ENCODE measurements at places on chromosomes 4 and X. TPM values are rescaled to one million over a fixed set of nuclear protein-coding genes. Genes with fewer than 3 reads are reported as not detected.

Gene HSFX3
- total RNA-seq = not detected

Gene PPP4R3C
- not detected for total RNA-seq

Gene DOK7
- 2.8 TPM for total RNA-seq

Gene PLAC8
- 106 TPM for total RNA-seq

Gene ANXA5
- 153 TPM for total RNA-seq

Gene MAGEA2B
- total RNA-seq = not detected

Gene VCX3A
- total RNA-seq = not detected

Gene TFDP3
- total RNA-seq = 0.80 TPM

- DNase-seq = no peak
Observed at GRCh38 chr4:95798727-95799126, 41.2 kb upstream of the PDHA2 start.

- DNase-seq = no peak
Observed at GRCh38 chr4:89556601-89557305, 249.2 kb upstream of the GPRIN3 start.

GRCh38 chr4:29066861-29067260 lies 1653.3 kb upstream of the PCDH7 start:
- no peak for DNase-seq

DNA sequence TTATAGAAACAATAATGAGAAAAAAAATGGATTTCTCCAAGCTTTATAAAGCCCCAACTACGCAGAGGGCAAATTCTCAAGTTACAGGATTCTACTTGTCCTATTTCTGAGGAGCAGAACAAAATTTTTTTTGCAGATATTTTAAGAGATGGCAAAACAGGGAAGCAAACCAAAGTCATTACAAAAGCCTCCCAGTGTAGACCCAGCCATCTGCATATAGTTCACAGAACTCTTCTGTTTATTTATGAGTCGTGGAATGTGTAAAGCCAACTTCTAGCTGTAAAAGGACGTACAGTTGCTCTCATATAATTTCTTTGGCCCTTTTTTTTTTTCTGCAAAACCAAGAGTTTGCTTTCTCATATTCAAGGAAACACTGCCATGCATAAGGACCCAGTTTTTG lies 120.4 kb downstream of the PCDH7 start:
- no peak for DNase-seq

DNA sequence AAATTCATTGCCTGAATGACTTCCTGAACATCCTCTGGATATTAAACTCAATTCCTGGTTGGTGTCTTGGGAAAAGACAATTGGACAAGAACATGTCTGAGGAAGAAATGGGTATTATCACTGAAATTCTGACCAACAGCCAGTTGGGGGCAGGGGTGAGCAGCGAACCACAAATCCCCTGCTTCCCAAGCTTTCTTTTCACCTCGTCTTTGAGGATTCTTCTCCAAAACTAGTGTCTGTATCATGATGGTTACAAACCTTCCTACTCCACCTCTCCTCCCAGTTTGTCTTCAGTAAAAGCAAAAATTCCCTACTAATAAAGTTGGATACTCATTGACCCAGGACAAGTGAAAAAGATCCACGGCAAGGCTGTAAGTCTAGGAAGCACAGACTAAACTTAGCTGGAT lies 48.3 kb upstream of the WDR1 start:
- peak; percentile 59 for DNase-seq

GRCh38 chr4:122503214-122503613 lies 46.7 kb upstream of the IL2 start:
- no peak for DNase-seq

GRCh38 chr4:138598226-138598625 lies 356.1 kb upstream of the SLC7A11 start:
- no peak for DNase-seq

- DNase-seq = no peak
Observed at GRCh38 chr4:106676173-106676921, 307.8 kb upstream of the GIMD1 start.

GRCh38 chrX:68376373-68376772 lies 56.9 kb downstream of the OPHN1 start:
- DNase-seq = no peak

DNA sequence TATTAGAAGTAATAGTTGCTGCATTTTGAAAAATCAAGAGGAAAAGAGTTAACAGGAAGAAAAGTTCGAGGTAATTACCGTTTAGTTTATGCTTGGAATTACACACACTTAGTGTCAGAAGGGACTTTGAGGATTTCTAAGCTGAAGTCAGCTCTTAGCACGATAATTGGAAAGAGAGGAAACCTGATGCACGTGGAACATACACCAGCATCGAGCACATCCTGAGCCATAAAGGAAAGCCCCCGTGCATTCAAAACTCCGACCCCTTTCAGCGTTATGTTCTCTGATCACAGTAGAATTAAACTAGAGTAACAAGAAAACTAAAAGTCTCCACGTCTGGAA lies 400 bp upstream of the PAQR3 start:
- DNase-seq = no peak
